Activated T-helper 2 cell treated with anti-CD3 and anti-CD28 coated beads, Interferon-gamma antibody, Interleukin-2, Interleukin-4, amounts not matched to agents 10 μg/mL and 5 μg/mL and 100 μg/mL, durations not matched to agents 14 hours and 24 hours and 36 hours (primary cell): ENCODE measurements at places on chromosomes 1 and 21. TPM values are rescaled to one million over a fixed set of nuclear protein-coding genes. Genes with fewer than 3 reads are reported as not detected.

DNA sequence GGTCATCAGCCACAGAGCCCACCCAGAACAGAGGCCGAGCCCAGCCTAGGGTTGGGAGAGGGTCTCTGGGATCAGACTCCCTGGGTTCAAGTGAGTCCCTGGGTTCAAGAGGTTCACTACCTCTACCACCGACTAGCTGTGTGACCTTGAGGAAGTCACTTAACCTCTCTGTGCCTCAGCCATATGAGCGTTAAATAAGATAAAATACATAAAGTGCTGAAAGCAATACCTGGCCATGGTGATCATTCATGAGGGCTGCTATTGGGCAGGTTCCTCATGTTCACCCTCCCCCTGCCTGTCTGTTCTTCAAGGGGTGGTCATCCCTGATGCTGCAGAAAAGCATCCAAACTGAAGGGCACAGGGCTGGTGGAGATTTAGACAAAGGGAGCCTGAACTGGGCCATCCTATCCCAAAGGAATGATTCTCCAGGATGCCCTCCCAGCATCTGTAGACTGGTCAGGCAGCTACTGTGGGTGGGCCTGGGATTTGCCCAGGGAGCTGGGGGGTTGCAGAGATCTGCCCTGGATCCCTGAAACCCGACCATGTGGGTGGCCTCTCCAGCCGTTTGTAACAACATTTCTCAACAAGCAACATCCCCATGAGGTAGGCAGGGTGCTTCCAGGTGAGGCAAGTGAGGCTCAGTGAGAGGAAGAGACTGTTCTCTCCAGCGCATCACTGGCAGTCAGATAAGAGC is 196.6 kb downstream of the MATN1 start:
- no peaks in the 10 kb centered on the region for H3K36me3 ChIP-seq
- H3K27ac ChIP-seq: no peak overlapping the region
- H3K27me3 ChIP-seq: peaks cover 2% of the 10 kb centered on the region
- H3K4me1 ChIP-seq: no peaks in the 10 kb centered on the region
- DNase-seq: no peak

OR2T33 gene
- not detected in 2 replicates for total RNA-seq

CYP4Z1 gene
- total RNA-seq: not detected in 2 replicates

GRCh38 chr21:46193829-46194373 is 9.6 kb upstream of the SPATC1L start:
- H3K27ac ChIP-seq: no peak overlapping the region
- H3K4me3 ChIP-seq: no peak overlapping the region
- H3K4me1 ChIP-seq: no peaks in the 10 kb centered on the region
- no peak for DNase-seq

DNA sequence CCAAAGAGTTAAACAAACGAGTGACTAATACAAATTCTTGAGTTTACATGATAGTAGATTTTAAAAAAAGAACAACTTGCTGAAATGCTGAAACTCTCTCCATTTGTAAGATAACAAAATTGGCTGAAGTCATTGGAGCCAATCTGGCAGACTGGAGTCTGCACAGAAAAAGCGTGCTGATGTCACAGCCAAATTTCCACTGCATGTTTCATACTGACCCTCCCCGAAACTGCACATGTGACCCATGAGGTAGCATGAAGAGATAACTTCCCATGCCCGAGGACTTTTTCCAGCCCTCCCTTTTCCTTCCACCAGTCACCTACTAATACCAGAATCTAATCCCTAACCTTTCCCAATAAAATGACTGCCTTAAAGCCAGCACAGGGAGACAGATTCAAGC is 1.2 kb upstream of the LELP1 start:
- no peaks in the 10 kb centered on the region for H3K36me3 ChIP-seq
- H3K4me3 ChIP-seq: no peak overlapping the region
- no peaks in the 10 kb centered on the region for H3K4me1 ChIP-seq
- DNase-seq: no peak

SPATA17 gene
- total RNA-seq: not detected in 2 replicates

GRCh38 chr1:16442265-16442664 is 1.7 kb downstream of the NECAP2 start:
- no peak for DNase-seq
- peaks cover 34% of the 10 kb centered on the region for H3K36me3 ChIP-seq
- H3K27ac ChIP-seq: peak overlapping the region; percentile 84
- H3K27me3 ChIP-seq: no peaks in the 10 kb centered on the region
- H3K4me3 ChIP-seq: peak overlapping the region; percentile 89

- no peaks in the 10 kb centered on the region for H3K36me3 ChIP-seq
- no peak for DNase-seq
Measured at GRCh38 chr1:232509570-232509969, 120.4 kb downstream of the SIPA1L2 start.

MNDA gene
- total RNA-seq: not detected in 2 replicates

- no peaks in the 10 kb centered on the region for H3K27me3 ChIP-seq
- H3K36me3 ChIP-seq: peaks cover 9% of the 10 kb centered on the region
- H3K4me3 ChIP-seq: no peak overlapping the region
- no peaks in the 10 kb centered on the region for H3K4me1 ChIP-seq
Measured at GRCh38 chr1:226974544-226975258, 34.6 kb downstream of the COQ8A start.

DNA sequence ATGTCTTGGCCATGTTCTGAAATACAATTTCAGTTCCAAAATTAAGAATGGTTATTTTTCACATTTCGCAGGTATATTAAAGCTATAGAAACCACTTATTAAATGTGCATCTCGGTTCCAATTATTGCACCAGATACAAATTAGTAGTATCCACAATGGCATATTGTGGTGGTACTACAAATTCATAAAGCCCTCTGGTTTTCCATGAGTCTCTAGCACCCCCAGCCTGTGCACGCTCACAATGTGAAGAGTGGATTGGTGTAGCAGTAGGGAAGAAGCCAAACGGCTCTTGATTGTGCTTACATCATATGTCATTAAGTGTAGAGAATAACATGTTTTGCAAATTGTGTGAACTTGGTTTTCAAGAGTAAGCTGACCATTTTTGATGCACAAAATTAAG is 1.9 kb upstream of the BRINP3 start:
- no peaks in the 10 kb centered on the region for H3K4me1 ChIP-seq
- DNase-seq: no peak
- no peaks in the 10 kb centered on the region for H3K36me3 ChIP-seq
- peaks cover 31% of the 10 kb centered on the region for H3K27me3 ChIP-seq
- no peak overlapping the region for H3K27ac ChIP-seq
- no peak overlapping the region for H3K4me3 ChIP-seq
